Stimulated activated CD8-positive, alpha-beta memory T cell treated with anti-CD3 and anti-CD28 coated beads, Interleukin-4, amount 100 ng/mL, for 1 hour (primary cell): ENCODE measurements at places on chromosomes 5 and 9.

GRCh38 chr5:171544913-171545765 lies 125.7 kb downstream of the FGF18 start:
- DNase-seq: no peak

DNA sequence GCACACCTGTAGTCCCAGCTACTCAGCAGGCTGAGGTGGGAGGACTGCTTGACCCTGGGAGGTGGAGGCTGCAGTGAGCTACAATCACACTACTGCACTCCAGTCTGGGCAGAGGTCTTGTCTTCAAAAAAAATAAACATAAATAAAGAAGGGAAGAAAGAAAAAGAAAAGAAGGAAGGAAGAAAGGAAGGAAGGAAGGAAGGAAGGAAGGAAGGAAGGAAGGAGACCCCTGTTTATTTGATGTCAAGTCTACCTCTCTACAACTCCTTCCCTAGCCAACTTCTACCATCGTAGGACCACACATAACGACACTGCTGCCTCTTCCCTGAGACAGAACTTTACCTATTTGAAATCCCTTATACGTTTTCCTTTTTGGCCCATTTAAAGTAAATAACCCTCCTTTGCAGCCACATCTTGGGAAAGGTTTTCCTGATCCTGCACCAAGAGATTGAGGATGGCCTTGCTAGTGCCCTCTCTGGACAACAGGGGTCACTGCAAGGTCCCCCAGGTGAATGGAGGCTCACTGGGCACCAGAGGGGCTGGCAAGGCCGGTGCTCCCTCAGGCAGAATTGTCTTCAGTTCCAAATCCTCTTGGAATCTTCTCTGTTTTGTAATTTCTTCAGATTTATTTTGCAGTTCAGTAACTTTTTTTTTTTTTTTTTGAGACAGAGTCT lies 10.5 kb downstream of the RPS14 start:
- no peak for DNase-seq

DNA sequence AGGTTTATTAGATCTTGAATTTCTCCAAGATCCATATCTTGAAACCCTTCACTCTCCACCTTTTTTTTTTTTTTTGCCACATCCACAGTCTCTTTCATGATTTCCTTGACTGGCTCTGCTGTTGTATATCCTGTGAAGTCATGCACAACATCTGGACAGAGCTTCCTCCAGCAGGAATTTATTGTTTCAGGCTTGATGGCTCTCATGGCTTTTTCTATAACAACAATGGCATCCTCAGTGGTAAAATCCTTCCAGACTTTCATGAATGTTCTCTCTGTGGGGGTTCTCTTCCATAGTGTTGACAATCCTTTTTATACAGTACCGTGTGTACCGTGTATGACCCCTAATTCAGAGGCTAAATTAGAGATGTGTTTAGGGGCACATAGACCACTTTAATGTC lies 24.0 kb downstream of the RANBP17 start:
- DNase-seq: no peak

- no peak for DNase-seq
These were observed 20.2 kb upstream of the F2RL2 start for GRCh38 chr5:76643371-76643770.

DNA sequence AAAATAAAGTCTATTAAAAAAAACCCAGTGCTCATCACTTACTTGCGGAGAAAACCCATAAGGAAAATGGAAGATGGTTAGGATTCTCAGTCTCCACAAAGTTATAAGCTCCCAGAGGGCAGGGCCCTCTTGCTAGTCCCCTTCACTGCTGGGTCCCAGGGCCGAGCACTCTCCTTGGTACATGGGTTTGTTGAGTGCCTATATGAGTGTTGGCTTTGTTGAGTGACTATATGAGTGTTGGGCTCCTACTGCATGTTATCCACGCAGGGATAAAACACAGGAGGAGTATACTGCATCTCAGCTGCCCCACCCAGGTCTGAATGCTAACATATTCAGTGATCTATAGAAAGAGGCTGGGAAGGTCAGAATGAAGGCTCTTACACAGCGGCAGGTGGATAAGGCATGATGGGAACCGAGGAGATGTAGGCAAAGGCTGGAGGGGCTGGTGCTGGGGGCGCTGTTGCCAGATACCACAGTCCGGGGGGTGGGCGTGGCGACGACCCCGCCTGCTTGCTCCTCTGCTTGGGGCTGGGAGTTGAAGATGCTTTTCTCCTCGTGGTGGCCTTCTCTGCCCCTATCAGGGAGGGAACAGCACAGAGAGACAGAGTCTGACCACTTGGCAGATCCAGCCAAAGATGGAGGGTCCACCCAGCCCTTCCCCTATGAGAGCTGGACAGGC lies 11.6 kb downstream of the ORM2 start:
- no peak for DNase-seq

- DNase-seq: no peak
These were observed 681 bp downstream of the F2R start for GRCh38 chr5:76716456-76717157.

DNA sequence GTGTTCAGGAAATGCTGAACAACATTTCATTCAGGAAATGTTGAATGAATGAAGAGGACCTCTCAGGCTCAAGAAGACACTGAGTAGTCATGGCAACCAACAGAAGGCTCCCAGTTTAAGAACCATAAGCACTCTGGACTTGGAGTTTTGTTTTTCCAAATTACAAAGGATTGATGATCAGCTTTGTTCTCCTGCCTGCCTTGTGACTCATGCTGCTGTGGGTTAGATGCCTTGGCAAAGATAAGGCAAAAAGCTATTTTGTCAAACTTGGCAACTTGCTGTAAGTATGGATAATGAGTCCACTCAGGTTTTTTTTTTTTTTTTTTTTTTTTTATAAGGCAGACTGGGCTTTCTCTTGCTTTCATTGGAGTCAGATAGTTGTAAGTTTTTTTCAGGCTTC lies 365.0 kb downstream of the TMEM232 start:
- DNase-seq: no peak

DNA sequence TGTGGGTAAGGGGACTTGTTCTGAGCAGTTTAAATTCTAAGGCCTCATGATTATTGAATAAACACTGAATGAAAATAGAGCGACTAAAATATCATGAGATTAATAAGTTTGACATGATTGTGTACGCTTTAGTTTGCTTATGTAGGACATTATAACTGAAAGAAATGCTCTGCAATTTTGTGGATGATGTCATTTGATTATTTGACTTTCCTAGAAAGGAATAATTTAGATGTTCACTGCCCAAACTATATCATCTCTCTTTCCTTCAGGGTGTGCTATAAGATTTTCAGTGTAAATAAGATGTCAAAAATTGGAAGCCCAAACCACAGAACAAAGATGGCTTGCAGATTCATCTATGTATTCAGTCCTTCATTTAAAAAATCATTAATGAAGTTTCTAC lies 115.7 kb upstream of the MTAP start:
- no peak for DNase-seq

- DNase-seq: no peak
These were observed 20.4 kb upstream of the SMC2 start for GRCh38 chr9:104073770-104074133.
